Spinal cord (tissue), 10 donors: ENCODE measurements at places on chromosomes 7 and 10. TPM values are rescaled to one million over a fixed set of nuclear protein-coding genes. Genes with fewer than 3 reads are reported as not detected.

Gene JAZF1
- polyA plus RNA-seq: 53.6 TPM

Gene SEMA3D
- 13.2 TPM for polyA plus RNA-seq

Gene CHRM2
- 10.5 TPM for polyA plus RNA-seq

DNA sequence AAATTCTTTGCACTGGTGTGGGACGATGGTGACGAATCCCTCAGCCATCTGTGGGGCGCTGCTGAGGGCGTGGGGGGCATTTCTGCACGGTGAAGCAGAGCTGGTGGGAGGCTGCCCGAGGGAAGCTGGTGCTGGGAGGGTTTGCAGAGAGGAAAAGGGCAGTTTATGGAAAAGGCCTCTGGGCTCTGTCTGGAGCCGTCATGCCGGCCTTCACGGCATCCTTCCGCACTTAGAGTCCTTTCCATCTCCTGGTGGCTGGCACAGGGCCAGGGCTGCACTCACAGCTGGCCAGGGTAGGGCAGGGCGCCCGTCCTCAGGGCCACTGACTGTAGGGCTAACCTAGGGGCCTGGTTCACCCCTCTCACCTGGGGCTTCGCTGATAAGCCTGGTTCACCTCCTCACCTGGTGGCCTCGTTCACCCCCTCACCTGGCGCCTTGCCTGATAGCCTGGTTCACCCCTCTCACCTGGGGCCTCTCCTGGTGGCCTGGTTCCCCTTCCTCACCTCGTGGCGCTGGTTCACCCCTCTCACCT is 598 bp upstream of the AMZ1 start:
- no peak for DNase-seq

Gene ELAPOR2
- 51.7 TPM for polyA plus RNA-seq

Gene GTPBP4
- polyA plus RNA-seq: 50.0 TPM

DNA sequence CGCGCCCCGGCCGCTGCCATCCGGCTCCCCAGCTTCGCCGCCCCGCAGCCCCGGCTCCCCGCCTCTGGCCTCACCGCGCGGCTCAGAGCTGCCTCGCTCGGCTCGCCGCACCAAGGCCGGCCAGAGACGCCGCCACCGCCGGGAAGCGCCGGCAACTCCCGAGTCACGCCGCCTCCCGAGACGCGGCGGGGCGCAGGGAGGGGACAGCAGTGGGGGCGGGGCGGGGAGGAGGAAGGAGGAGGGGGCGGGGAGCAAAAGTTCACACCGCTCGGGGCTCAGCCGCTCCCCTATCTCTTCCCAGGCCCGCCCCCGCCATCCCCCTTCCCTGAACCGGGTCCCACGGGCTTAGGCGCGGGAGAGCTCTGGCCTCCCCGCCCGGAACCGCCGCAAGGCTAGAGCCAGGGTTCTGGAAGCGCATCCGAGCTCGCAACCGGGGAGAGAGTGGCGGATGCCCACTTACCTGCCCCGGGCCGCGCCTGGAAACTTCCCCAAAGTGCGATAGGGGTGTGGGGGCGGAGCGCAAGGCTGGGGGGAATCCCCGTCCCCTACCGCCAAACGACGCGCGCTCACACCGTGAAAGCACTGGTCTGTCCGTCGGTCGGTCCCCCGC is 1.0 kb downstream of the CHST15 start:
- no peak for DNase-seq

- no peak for DNase-seq
These were observed 141.3 kb upstream of the TMEM106B start for GRCh38 chr7:12069757-12070156.

DNA sequence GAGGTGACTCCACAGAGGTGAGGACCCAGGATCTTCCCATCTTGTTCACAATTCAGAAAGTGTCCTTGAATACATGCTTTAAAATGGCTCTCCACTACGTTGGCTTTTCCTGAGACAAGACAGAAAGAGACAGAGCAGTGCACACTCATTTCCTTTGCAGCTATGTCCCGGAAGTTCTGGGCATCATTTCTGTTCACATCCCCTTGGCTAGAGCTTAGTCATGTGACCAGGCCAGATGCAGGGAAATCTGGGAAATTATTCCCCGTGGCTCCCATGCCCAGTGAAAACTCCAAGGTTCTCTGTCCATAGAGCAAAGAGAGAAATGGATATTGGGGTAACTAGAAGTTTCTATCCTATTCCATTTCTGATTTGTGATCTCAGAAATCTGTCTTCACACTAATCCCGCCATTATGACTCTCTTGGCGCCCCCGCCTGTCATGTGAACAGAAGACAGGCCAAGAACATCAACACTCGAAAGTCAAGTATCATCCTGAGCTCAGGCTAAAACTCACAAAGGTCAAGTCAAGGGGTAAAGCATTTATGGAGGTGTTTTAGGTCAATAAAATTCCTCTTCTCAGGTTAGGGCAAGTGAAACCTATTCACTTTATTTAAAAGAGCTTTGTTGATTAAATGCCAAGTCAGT is 251.4 kb upstream of the HABP2 start:
- no peak for DNase-seq

DNA sequence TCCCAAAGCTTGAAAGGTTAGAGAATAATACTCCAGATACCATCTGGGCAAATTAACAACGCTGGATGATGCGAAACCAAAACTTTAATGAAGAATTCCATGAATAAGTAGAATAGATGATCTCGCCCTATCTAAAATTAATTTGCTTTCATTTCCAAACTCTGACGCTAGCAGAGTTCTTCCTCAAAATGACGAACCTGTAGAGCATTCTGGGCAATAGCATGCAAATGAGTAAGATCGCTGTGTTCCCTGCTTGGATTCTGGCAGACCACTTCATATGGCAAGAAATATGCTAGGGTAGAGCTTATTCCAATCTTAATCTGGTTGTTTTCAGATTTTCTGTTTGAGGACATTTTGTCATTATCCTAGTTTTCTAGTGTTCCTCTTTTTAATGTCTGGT is 36.1 kb upstream of the SMNDC1 start:
- DNase-seq: no peak

DNA sequence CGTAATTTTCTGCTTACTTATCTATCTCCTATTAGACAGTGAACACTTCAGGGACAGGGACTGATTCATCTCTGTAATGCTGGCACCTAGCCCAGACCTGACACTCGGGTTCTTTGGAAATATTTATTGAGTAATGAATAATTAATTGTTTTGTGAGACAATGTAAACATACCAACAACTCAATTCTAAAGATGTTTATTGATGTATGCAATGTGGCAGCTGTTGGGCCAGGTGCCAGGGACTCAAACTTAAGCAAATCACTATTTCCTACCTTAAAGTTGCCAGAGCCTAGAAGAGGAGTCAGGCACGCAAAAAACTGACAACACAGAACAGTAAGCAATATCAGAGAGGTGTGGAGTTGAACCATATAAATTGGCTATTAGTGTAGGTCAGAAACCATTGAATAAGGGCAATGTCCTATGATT is 63.6 kb upstream of the BMPER start:
- DNase-seq: peak; percentile 55
